ENCODE measurements at places on chromosomes 11 and 22. TPM values are rescaled to one million over a fixed set of nuclear protein-coding genes. Genes with fewer than 3 reads are reported as not detected.

Gene PRODH
- total RNA-seq = 15.0 TPM

Gene JRKL
- 13.0 TPM for total RNA-seq

Gene UCP3
- total RNA-seq = 1.7 TPM

Gene OR5A1
- not detected for total RNA-seq

Gene SELENOM
- 321 TPM for total RNA-seq

Gene HPS4
- total RNA-seq = 29.0 TPM

Gene INSC
- not detected for total RNA-seq

Gene KREMEN1
- total RNA-seq = 7.8 TPM

Gene ASCL2
- total RNA-seq = 0.51 TPM

Gene AMBRA1
- 27.1 TPM for total RNA-seq

Gene LRRC75B
- 5.1 TPM for total RNA-seq

Gene YPEL1
- 9.5 TPM for total RNA-seq

Gene OR8D2
- not detected for total RNA-seq

Gene IGSF9B
- total RNA-seq = 1.3 TPM

Gene RAG2
- total RNA-seq = not detected

Gene OSM
- total RNA-seq = 0.94 TPM

Gene LBHD1
- 5.5 TPM for total RNA-seq

Gene CBLIF
- not detected for total RNA-seq

Gene MUC5B
- total RNA-seq = not detected

Gene TRIM6
- total RNA-seq = 1.6 TPM

Gene PARVA
- 83.5 TPM for total RNA-seq

All from subcutaneous adipose tissue (tissue), 4 donors.